ENCODE measurements at places on chromosomes 2 and 18. TPM values are rescaled to one million over a fixed set of nuclear protein-coding genes. Genes with fewer than 3 reads are reported as not detected.

Gene FIGN
- 1.1 TPM for polyA plus RNA-seq

Gene LOXHD1
- polyA plus RNA-seq = not detected

Gene TEKT4
- not detected for polyA plus RNA-seq

Gene CCDC68
- polyA plus RNA-seq = 2.6 TPM

Gene PARD3B
- polyA plus RNA-seq = 3.1 TPM

Gene DNAJC5G
- polyA plus RNA-seq = not detected

Gene ASIC4
- not detected for polyA plus RNA-seq

Gene GGCX
- polyA plus RNA-seq = 103 TPM

- H3K27ac ChIP-seq = no peak overlapping the region
- H3K36me3 ChIP-seq = no peaks in the 10 kb centered on the region
- no peak overlapping the region for H3K4me3 ChIP-seq
- H3K4me1 ChIP-seq = peaks cover 1% of the 10 kb centered on the region
These were observed 19.8 kb downstream of the DTNA start for GRCh38 chr18:34729740-34730355.

DNA sequence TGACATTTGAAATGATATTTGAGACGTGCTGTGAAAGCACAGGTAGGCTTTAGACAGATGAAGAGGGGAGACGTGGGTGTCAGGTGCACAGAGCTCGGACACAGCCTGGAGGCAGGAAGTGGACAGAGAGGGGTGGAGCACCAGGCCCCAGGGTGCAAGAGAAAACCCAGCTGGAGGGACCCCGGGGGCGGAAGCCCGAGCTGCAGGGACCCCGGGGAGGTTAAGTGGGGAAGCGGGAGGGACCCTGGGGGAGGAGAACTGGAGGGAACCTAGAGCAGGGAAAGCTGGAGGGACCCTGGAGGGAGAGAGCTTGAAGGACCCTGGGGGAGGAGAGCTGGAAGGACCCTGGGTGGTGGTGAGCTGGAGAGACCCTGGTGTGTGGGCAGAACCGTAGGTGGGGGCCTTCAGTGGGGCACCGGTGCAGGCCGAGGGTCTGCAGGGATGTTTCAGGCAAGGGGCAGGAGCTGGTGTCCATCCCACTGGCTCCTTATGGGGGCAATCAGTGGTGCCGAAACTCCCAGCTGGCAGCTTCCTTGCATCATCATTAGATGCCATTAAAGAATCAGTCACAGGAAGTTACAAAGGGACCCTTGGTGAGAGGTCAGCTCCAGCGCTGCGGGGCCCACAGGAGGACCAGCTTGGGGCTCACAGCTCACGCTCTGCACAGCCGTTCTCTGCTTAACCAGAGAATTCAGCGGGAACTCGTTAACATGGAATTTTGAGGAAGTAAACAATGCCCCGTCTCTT lies 246.6 kb downstream of the EIPR1 start:
- H3K4me1 ChIP-seq = no peaks in the 10 kb centered on the region
- DNase-seq = no peak
- no peaks in the 10 kb centered on the region for H3K36me3 ChIP-seq

GRCh38 chr2:127636248-127637235 lies 9.4 kb upstream of the GPR17 start:
- H3K27me3 ChIP-seq = no peaks in the 10 kb centered on the region
- H3K4me3 ChIP-seq = no peak overlapping the region
- peaks cover 6% of the 10 kb centered on the region for H3K36me3 ChIP-seq
- no peak overlapping the region for H3K27ac ChIP-seq
- no peaks in the 10 kb centered on the region for H3K4me1 ChIP-seq

- no peak for DNase-seq
- peaks cover 11% of the 10 kb centered on the region for H3K4me1 ChIP-seq
- H3K36me3 ChIP-seq = no peaks in the 10 kb centered on the region
These were observed 46.9 kb upstream of the SMAD7 start for GRCh38 chr18:48997681-48997984.

GRCh38 chr18:363301-364085 lies 95.6 kb upstream of the THOC1 start:
- H3K27me3 ChIP-seq = no peaks in the 10 kb centered on the region
- no peaks in the 10 kb centered on the region for H3K36me3 ChIP-seq
- no peaks in the 10 kb centered on the region for H3K4me1 ChIP-seq
- no peak overlapping the region for H3K4me3 ChIP-seq

DNA sequence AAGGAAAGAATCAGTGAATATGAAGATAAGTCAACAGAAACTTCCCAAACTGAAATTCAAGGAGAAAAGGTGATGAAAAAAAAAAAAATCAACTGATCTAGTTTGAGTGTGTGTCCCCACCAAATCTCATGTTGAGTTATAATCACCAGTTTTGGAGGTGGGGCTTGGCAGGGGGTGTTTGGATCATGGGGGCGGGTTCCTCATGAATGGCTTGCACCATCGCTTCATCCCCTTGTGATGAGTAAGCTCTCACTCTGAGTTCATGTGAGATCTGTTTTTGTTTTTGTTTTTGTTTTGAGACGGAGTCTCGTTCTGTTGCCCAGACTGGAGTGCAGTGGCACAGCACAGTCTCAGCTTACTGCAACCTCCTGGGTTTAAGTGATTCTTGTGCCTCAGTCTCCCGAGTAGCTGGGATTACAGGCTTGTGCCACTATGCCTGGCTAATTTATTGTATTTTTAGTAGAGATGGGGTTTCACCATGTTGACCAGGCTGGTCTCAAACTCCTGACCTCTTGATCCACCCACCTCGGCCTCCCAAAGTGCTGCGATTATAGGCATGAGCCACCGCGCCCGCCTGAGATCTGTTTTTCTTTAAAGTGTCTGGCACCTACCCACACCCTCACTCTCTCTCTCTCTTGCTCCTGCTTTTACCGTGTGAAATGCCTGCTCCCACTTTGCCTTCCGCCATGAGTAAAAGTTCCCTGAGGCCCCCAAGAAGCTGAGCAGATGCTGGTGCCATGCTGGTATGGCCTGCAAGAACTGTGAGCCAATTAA lies 4.0 kb upstream of the SLC66A2 start:
- H3K27ac ChIP-seq = no peak overlapping the region
- H3K4me1 ChIP-seq = peaks cover 2% of the 10 kb centered on the region
- H3K27me3 ChIP-seq = no peaks in the 10 kb centered on the region
- no peak for DNase-seq
- H3K36me3 ChIP-seq = no peaks in the 10 kb centered on the region

DNA sequence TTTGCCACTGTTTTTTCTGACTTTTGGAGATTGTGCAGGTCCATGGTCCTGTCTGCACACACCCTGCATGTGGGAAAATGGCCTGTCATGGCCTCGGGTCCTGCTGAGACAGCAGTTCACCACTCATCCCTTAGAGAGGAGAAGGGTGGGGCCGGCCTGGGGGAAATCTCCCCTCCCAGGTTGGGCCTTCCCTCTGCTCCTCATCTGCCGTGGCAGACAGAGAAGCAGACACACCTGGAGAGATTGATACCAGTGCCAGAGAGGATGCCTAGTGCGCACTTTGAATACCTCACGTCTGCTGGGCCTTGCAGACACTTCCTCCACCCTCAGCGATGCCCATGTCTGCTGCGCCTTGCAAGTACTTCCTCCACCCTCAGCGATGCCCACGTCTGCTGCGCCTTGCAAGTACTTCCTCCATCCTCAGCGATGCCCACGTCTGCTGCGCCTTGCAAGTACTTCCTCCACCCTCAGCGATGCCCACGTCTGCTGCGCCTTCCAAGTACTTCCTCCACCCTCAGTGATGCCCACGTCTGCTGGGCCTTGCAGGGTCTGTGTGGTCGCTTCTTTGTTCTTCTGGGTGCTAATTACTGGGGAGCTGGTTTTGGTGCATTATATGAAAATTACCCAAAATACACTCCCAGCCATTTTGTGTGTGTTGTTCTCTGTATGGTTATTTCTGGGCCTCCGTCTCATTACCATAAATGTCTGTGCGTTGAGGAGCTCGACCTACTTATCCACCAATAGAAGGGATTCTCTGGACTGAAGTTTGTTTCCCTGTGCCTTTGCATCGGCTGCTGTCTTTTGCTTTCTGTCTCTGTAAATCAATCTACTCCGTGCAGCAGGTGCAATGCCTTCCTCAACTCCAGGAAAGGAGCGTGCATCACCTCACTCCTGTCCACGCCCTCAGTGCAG lies 186.9 kb upstream of the PXDN start:
- H3K27ac ChIP-seq = no peak overlapping the region
- H3K36me3 ChIP-seq = no peaks in the 10 kb centered on the region
- no peaks in the 10 kb centered on the region for H3K27me3 ChIP-seq

DNA sequence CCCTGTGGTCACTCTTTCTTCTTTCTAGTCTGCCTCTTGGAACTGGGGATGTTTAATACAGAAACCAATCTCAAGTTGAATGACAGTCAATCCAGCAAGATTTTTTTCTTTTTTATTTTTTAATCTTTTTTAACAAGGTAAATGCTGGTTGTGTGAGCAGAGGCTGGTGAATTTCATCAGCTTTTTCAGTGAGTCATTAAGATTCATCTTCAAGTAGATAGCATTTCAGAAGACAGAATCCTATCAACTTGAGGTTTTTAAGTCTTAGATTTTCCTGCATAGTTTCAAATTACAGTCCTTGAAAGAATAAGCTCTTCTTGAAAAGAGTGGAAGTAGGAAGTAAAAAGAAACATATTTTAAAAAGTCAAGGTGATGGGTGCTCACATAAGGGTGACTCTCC lies 12.4 kb downstream of the SLC8A1 start:
- no peaks in the 10 kb centered on the region for H3K36me3 ChIP-seq
- no peaks in the 10 kb centered on the region for H3K4me1 ChIP-seq
- H3K27me3 ChIP-seq = no peaks in the 10 kb centered on the region
- no peak overlapping the region for H3K27ac ChIP-seq
- no peak for DNase-seq
- no peak overlapping the region for H3K4me3 ChIP-seq

DNA sequence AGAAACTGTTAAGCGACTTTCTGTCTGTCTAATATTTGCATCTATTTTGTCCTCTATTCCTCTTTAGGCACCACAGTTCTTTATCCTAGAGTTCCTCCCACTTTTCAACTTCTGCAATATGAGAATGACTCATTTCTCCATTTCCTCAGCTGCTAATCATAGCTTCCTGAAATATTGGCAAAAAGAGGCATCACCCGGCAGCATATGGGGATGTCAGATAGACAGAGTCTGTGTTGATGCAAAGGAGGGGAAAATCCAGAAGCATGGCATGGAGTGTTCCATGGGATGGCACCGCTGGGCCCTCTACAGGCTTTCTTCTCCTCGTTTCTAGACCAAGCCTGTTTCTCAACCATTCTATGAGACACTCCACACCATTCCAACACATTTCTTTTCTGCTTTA lies 93.4 kb downstream of the DOCK10 start:
- no peaks in the 10 kb centered on the region for H3K4me1 ChIP-seq
- H3K27me3 ChIP-seq = no peaks in the 10 kb centered on the region
- H3K36me3 ChIP-seq = no peaks in the 10 kb centered on the region
- no peak overlapping the region for H3K4me3 ChIP-seq

DNA sequence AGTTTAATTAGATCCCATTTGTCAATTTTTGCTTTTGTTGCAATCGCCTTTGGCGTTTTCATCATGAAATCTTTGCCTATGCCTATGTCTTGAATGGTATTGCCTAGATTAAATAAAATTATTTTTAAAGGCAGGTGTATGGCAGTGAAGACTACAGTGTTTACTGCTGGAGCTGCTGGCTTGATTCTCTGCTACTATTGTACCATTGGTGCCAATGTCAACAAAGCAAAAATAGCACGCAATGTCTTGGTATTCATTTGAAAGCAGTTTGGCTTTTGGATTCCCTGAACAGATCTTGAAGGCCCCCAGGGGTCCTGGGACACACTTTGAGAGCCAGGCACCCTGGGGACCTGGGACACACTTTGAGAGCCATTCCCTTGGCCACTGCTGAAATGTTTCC lies 125.4 kb upstream of the ACKR3 start:
- H3K36me3 ChIP-seq = no peaks in the 10 kb centered on the region
- H3K4me1 ChIP-seq = no peaks in the 10 kb centered on the region
- DNase-seq = no peak
- H3K4me3 ChIP-seq = no peak overlapping the region
- no peak overlapping the region for H3K27ac ChIP-seq

DNA sequence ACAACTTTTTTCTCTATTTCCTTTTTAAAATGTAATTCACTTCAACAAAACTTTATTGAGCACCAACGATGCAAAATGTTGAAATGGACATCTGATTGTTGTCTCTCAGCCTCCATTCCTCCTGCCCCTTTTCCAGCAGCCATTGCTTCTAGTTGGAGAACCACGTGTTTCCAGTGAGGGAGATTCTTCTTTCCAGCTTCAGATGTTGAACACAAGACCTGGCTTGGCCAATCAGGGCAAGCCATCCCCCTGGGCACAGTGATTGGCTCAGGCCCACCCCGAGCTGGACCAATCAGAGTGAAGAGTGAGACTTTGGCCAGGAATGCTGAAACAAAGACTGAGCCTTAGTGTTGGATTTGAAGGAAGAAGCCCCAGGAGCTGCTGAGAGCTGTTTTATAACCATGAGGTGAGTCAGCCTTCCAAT lies 59.0 kb downstream of the E2F6 start:
- no peak overlapping the region for H3K4me3 ChIP-seq
- H3K36me3 ChIP-seq = no peaks in the 10 kb centered on the region
- H3K27ac ChIP-seq = no peak overlapping the region
- no peak for DNase-seq
- H3K27me3 ChIP-seq = no peaks in the 10 kb centered on the region

DNA sequence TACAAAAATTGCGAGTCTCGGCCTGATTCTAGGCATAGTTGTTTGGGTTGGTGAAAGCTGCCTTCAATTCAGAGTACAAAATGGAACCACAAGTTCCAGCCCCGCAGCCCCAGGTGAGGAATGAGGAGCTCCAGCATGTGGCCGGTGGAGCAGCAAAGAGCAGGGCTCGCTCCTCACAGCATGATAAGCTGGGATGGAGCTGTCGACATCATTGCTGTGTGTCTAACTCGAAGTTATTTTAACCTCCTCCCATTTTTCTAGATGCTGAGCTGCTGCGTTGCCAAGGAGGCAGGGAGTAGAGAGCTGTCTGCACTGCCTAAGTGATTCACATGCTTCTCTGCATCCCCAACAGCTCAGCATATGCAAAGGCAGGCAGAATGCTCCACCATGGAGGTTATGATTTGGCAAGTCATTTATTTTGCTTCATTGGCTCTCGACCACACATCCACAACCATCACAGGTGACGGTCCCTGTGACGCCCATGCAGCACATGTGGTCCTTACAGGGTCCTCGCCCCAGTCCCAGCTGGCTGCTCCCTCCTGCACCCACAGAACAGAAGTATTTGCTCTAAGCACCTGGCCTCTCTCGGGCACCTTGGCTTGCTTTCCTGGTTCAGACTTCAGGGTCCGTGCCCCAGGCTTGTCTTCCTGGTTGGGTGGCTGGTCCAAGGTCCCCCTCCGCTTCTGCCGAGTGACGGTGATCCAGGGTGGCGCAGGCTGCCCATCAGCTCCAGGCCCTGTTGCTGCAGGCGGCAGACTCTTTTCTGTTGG lies 66.0 kb upstream of the MGAT4A start:
- no peak overlapping the region for H3K4me3 ChIP-seq
- H3K4me1 ChIP-seq = peaks cover 6% of the 10 kb centered on the region
- DNase-seq = no peak
- no peaks in the 10 kb centered on the region for H3K27me3 ChIP-seq
- H3K27ac ChIP-seq = no peak overlapping the region
- no peaks in the 10 kb centered on the region for H3K36me3 ChIP-seq

- no peak overlapping the region for H3K27ac ChIP-seq
- no peaks in the 10 kb centered on the region for H3K4me1 ChIP-seq
- no peak overlapping the region for H3K4me3 ChIP-seq
- H3K27me3 ChIP-seq = no peaks in the 10 kb centered on the region
- no peak for DNase-seq
These were observed 19.9 kb downstream of the CHMP3 start for GRCh38 chr2:86543335-86543734.

GRCh38 chr18:77911971-77912605 lies 662.4 kb downstream of the GALR1 start:
- H3K36me3 ChIP-seq = no peaks in the 10 kb centered on the region
- H3K27me3 ChIP-seq = no peaks in the 10 kb centered on the region
- H3K27ac ChIP-seq = no peak overlapping the region
- no peak for DNase-seq

GRCh38 chr2:69162057-69162456 lies 149.1 kb downstream of the ANTXR1 start:
- no peaks in the 10 kb centered on the region for H3K27me3 ChIP-seq
- H3K4me3 ChIP-seq = no peak overlapping the region
- no peaks in the 10 kb centered on the region for H3K36me3 ChIP-seq
- no peaks in the 10 kb centered on the region for H3K4me1 ChIP-seq

All from liver (tissue), 10 donors.